Central memory CD4-positive, alpha-beta T cell (primary cell): ENCODE measurements at places on chromosomes 4 and X.
A peak's percentile ranks its signal among the peaks of the same experiment; 100 is the strongest.

GRCh38 chrX:18575744-18576143 lies 96.2 kb downstream of the RS1 start:
- no peak for DNase-seq

- no peak for DNase-seq
Measured at GRCh38 chr4:111630705-111631104, 514.5 kb upstream of the FAM241A start.

- no peak for DNase-seq
Measured at GRCh38 chrX:113802837-113803236, 781.0 kb upstream of the HTR2C start.

DNA sequence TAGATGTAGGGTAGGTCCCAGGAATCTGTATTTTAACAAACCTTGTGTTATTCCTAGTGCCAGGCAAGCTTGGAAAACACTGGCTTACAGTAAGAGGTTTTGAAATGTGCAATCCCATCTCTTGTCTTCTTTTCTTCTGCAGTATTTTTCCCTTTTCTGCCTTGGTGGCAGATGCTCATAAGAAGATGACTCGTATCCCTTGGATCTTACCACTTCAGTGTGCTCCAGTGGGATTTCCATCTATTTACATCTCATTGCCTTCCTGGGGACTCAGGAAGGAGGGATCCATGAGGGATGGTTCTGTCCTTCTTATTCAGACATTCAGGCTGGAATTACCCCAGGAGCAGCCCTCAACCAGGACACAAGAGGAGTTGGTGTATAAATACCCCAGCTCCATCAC lies 136.6 kb downstream of the NHS start:
- DNase-seq, result no peak

DNA sequence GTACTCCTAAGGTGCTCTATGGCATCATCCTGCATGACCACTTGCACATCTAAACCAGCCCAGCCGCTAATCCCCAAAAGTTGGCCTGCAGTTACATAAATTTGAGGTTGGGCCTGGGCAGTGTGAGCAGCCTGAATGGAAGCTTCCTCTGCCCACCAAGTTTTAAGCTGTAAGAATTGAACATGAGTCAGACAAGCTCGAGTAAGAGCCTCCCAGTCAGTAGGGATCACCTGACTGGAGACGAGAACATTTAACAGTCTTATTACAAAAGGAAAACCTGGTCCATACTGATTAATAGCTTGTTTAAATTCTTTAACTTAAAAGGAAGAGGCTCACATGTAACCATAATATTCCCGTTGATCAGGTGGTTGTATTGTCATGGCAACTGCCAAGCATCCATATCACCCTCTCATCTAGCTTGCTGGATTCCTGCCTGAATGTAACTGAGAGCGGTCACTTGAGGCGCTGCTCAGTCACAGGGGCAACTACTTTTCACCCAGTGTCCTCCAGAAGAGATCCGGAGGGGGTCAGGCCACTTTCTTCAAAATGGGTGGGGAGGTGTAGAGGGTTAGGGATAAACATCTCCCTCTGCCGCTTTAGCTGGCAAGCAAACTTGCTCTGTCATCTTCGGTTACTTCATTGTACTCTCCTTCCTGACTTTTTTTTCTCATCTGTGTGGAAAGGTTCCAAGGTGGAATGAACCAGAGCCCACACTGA lies 56.6 kb upstream of the WDR1 start:
- DNase-seq, result no peak

DNA sequence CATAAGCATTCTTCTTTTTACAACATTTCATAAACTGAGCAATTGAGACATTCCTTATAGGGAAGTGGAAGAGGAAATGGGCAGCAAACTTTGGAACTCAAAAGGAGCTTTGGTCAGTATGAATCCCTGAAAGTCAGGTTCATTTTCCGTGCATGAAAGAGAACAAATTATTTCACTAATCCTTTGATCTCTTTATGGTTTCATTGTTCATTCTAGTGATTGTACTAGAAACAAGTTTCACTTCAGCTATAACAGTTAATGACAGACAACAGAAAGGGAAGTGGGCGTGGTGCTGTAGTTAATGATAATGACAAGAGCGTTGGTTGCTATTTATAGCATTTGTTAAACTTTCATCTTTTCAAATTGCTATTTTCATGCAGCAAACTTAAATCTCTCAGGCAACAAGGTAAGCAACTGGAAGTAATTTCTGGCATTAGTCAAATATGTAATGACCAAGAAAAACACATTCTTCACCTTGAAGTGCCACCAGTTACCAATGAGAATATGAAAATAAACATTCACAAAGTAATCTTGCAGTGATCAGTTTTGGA lies 98.4 kb downstream of the AREG start:
- no peak for DNase-seq

DNA sequence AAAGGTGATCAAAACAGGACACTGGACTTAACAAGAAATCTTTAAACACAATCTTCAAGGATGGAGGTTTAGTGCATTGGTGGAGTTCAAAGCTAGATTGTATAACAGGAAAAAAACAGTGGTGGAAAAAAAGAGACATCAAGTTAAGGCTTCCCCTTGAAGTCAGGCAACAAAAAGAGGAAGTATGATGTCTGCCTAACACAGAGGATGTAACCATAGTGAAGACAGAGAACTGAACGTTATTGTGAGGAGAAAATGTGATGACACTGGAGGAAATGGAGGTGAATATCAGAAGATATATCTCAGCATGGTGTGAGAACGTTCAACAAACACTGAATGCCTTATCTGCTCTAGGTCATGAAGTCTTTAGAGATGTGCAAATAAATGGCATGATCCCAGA lies 192.4 kb upstream of the AR start:
- no peak for DNase-seq

DNA sequence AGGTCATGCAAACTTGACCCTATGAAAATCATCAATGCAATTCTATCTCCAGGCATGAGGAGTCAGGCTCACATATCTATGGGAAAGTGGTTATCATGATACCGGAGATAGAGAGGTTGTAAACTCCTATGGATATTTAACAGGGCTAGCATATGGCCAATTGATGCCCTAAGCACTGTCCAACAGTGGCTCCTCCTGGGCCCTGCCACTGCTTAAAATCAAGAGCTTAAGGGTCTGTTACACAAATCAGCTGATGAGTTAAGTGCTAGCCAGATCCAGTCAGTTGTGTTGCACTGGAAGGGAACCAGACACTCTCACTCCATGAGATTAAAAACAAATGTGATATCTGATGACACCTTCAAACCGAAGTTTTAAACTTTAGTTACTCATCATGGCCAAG lies 337.6 kb downstream of the STIM2 start:
- no peak for DNase-seq

- peak; percentile 89 for DNase-seq
Measured at GRCh38 chr4:38310446-38311043, 350.3 kb downstream of the PTTG2 start.

DNA sequence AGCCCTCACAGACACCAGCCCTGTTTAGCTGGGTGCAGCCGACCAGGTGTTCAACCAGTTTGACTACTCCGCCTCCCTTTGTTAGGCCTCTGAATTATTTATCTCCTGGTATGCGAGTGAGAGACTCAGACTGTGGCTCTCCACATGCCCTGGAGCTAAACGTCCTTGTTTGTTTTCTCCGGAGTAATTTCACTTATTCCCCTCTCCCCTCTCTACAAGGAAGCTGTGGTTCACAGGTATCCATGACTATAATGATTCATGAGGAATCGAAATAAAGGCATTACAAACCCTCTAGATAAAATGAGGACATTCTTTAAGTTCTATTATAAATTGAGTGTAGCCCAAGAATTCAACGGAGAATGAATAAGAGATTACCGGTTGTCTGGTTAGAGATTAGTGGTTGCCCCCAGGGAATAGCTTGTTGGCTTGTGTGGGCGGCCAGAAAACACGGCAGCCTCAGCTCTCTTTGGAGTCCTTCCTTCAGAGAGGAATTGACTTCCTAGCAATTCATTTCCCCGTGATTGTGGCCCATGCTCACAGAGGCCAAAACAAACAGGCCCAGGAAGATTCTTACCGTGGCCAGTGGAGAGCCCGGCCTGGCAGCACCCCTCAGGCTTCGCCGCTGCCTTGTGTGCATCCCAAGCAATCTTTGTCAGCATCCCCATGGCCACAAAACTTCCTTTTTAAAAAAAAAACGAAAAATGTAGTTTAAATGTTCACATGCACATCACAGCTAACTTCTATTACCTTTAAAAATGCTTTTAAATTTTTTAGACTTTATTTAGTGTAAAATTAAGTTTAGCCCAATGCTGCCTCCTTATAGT lies 60.2 kb upstream of the CBR4 start:
- no peak for DNase-seq

DNA sequence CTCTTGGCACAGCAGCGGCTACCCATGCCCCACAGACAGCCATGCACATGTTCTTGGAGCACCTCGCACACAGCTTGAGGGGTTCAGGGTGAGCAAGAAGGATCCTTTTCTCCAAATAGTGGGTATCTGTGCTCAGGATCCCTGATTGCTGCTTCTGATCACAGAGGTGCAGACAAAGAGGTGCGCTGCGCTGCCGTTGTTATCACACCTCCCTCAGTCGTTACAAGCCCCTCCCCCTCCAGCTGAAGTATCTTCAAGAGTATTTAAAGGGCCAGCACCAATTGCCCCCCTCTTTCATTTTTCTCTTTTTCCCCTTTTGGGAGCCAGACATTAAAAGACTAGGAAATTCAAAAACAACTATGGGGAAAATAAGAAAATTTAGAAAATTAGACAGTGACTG lies 44.3 kb downstream of the NELFA start:
- DNase-seq, result no peak

GRCh38 chr4:158033416-158034120 lies 139.3 kb downstream of the GASK1B start:
- DNase-seq, result no peak

GRCh38 chrX:361231-362145 lies 25.2 kb downstream of the PPP2R3B start:
- DNase-seq, result no peak

DNA sequence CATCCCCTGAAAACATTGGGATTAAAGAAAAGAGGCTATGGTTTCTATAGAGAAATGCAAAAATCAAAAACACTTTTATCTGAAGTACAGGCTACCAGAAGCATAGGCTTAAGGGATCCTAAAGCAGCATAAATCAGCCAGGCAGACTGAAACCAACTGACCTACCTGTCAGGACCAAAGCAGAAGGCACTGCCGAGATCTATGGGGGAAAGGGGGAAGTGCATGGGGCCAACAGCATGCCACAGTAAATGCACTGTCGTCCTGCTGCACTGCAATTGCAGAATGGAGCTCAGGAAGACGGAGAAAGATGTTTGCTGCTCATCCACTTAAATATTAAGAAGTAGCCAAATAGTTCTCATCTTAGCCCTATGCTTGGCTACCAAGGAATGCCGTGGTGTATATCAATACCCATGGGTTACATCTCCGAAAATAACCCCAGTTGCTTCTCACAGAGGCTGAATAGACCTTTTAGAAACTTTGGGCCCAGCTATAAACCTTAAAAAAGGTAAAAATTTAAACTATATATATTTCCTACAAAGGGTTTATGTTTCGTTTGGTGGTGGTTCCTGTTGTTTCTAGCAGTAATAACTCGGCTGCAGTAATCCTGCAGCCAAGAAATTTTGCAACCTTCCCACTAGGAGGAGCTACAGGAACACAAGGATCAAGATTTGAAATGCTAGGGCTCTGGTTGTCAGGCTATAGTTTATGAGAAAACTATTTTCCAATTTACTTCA lies 312.2 kb upstream of the DIAPH2 start:
- no peak for DNase-seq

DNA sequence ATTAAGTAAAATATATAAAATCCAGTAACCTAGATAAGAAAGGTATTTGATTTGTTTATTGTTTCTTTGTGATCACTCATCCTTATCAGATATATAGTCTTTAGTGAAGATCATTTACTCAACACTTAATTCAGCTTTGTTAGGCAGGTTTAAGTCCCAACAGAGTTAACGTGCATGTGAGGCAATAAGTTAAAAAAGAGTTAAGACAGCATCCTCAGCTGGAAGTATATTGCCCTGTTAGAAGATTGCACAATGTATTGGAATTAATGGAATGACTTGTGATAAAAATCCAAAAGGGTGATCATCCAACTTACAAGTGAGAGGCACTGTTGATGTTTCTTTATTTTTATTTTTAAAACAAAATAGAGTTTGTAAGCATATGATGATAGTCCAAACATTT lies 1162.1 kb downstream of the RAPGEF2 start:
- DNase-seq, result no peak

DNA sequence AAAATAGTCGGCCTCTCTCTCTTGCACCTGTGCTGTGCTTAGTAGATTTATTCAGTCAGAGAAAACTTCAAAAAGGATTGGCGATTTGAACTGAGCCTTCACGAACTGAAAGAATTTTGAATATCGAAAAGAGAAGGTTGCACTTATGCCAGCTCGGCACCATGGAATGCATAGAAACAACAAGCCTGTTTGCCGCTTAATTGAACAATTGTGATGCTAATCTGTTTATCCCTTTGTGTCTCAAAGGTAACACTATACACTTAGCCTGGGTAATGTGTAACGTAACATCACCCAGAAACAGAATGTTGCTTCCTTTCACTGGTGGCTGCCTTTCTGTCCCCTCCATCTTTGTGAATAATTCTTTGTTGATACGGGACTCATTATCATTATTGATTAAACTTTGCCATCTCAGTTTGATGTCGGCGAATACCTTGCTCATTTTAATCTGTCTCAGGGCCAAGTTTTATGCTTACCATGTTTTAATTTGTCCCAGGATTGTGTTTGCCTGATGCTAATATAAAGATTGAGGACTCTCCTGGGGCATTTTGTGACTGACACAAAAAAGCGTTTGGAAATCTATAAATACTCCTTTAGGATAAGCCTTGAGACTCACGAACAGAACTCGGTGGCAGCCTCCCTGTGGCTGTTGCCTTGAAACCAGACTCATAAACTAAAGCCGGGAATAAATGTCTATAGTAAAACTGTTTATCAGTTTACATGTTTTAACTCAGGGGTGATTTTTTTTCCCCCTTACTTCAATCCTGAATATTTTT lies 400.5 kb downstream of the RAPGEF2 start:
- DNase-seq, result no peak

GRCh38 chr4:13178621-13179020 lies 305.5 kb downstream of the RAB28 start:
- no peak for DNase-seq

DNA sequence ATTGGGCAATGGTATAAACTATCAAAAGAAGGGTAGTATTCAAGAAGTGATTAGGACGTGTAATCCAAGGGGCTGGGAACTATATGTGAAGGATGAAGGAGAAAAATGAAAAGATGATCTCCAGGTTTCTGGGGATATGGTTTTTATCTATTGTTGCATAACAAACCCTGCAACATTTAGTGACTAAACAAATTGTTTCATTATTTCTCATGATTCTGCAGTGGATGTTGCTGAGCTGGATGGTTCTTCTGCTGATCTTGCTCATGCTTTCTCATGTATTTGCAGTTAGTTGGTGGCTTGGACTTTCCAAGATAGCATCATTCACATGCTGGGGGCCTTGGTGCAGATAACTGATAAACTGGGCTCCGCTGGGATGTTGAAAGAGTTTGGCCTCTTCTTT lies 29.1 kb downstream of the PHOX2B start:
- DNase-seq, result no peak

DNA sequence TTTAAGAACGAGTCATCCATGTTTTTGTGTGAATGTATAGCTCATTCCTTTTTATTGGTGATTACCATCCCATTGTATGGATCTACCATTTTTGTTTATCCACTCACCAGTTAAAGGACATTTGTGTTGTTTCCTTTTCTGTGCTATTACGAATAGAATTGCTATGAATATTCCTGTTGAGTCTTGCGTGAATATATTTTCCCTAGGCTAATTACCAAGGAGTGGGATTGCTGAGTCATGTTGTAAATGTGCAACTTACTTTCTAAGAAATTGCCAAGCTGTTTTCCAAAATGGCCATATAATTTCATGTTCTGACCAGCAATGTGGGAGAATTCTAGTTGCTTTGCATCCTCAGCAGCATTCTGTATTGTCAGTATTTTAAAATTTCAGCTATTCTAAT lies 51.3 kb downstream of the YIPF6 start:
- DNase-seq, result no peak
